ENCODE measurements at places on chromosomes 13 and 19.

GRCh38 chr19:2010135-2010668 is 5.3 kb downstream of the BTBD2 start:
- DNase-seq, result no peak

- no peak for DNase-seq
Measured at GRCh38 chr19:13806728-13807127, 11.5 kb downstream of the ZSWIM4 start.

DNA sequence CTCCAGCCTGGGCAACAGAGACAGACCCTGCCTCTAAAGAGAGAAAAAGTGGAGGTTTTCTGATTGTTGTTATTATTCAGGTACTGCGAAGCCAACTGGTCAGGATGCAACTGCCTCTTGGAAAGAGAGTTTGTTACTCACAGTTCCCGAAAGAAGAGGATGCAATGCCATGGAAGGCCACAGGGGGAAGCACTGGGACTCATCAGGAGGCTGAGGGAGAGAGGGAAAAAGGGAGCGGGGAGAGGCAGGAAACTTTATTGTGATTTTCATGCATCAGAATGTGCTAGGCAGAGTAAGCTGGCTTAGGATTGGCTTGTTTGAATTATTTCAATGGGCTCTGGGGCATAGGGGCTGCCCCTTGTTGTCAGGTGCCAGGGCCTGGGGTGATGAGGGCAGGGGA is 27.6 kb downstream of the MYO9B start:
- no peak for DNase-seq

DNA sequence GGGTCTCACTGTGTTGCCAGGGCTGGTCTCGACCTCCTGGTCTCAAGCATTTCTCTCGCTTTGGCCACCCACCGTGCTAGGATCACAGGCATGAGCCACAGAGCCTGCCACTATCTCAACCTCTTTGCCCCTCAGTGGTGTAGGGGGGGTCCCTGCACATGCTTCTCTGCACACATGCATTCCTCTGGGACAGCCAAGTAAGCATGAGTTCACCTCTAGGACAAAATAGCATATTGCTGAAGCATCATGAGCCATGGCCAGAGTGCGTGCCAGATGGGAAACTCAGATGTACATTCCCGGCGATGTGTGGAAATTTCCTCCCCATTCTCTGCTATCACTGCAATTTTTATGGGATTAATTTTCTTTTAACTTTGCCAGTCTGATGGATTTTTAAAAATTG is 23.1 kb downstream of the CHAF1A start:
- DNase-seq, result no peak

DNA sequence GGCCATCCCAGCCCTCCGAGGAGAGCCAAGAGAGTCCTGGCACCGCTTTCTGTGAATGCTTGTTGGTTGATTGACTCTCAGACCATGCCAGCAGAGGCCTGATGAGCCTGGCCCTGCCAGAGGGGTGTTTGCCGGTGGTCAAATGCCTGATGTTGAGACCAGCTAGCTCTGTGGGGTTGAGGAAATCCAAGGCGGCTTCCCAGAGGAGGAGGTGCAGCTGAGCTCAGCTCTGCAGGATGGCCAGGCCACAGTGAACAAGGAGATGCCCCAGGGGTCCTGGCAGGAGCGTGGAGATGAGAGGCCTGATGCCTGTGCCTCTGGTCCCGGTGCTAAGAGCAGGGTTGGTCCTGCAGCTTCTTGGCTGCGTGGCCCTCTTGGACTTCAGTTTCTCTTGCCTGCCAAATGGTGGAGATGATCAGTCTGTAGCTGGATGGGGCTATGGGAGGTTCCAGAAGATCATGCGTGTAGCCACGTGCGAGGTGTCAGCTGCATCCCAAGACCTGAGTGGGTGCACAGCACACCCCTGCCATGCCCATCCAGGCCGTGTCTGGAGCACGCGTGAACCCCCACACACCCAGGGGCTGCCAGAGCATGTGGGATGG is 16.8 kb downstream of the NFIC start:
- DNase-seq, result no peak

DNA sequence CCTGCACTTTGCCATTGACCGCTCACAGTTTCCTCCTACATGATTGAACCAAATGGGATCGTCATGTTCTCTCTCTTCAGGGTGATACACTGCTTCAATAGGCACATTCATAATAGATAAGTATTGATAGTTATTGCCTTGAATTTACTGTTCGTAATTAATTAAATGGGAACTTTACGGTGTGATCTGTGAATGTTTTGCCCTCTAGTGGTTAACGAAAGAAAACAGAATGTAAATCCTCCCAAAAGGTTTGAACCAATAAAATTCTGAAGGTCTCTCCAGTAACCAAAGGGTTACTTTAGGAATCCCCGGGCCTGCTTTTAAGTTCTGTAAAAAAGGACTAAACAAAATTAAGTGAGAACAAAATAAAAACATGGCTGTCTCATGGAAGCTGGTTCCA is 389.3 kb downstream of the DACH1 start:
- no peak for DNase-seq

DNA sequence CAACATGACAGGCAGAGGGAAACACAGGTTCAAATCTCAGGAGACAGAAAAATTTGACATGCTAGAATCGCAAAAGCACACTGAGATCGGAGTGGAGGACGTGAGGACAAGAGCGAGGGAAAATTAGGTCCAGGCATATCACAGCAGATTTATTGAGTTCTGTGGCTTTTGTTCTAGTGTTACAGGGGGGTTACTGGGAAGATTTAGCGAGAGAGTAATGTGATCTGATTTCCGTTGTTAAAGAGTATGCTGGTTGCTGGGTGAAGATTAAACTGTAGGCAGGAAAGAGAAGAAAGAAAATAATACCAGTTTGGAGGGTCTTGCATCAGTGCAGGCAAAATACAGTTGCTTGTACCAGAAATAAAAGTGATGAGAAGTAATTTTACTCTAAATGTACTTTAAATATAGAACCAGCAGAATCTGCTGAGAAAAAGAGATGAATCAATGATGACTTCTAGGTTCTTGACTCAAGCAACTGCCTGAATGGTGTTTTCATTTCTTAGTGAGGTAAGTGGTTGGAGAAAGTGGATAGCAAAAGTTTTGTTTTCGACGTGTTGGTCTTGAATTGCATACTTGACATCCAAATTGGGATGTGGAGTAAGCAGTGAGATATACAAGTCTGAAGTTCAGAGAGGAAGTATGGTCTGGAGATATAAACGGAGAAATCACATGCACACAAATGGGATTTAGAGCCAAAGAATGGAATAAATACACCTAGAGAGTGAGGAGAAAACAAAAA is 35.7 kb downstream of the UFM1 start:
- DNase-seq, result no peak

DNA sequence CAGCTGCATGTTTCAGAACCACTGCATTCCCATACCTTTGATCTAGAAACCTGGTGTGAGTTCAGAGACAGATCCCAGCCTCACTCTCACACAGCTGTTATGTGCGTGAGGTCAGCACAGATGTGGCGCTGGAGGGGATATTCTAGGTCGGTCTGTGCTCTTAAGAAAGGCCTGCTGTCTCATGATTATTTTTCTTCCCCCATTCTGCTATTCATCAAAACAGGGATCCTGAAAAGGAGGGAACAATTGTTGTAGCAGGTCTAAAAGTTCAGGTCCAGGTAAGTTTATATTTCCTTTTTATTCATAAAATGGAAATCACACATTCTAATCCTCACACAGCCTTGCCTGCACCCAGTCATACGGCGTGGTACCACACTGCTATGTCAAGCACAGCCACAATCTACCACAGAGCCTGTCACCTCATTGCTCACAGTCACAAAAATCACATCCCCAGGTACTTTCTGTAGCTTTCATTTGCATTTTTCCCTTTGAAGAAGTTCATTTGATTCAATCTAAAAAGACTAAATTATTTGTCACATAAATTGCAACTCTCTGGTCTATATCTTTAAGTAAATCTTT is 867 bp downstream of the ZNF546 start:
- DNase-seq, result no peak

DNA sequence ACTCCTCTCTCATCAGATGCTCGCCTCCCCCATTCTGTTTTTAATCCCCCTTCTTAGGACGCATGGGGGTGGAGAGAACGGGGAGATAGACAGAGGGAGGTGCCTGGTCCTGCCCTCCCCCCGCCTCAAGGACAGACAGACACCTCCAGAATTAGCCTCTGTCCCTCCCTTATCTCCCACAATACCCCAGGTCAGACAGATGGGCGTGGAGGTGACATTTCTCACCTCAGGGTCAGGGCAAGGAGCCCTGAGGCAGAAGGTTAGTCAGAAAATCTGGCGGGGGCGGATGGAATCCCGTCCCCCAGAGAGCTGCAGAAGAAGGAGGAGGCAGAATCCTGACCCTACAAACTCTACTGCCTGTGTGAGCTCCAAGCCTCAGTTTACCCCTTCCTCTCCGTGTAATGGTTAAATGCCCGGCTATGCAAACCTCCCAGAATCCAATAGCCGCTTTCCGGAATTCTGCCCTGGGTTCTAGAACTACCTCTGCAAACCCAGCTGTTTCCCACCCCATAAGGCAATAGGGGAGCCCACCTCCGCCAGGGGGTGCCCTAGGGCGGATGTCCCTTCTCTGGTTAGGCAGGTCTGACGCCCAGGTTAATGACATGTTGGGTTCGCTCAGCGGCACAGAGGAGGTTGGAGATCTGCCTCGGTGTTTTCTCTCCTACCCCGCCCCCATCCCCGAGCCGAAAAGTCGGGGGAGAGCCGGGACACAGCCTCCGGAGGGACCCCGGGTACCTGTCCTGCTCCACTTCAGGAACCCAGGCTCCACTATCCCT is 900 bp downstream of the PPP1R13L start:
- DNase-seq, result no peak

- no peak for DNase-seq
Measured at GRCh38 chr19:39558624-39559117, 18.7 kb upstream of the EID2 start.

GRCh38 chr19:38168637-38169036 is 55.4 kb downstream of the DPF1 start:
- DNase-seq, result no peak

DNA sequence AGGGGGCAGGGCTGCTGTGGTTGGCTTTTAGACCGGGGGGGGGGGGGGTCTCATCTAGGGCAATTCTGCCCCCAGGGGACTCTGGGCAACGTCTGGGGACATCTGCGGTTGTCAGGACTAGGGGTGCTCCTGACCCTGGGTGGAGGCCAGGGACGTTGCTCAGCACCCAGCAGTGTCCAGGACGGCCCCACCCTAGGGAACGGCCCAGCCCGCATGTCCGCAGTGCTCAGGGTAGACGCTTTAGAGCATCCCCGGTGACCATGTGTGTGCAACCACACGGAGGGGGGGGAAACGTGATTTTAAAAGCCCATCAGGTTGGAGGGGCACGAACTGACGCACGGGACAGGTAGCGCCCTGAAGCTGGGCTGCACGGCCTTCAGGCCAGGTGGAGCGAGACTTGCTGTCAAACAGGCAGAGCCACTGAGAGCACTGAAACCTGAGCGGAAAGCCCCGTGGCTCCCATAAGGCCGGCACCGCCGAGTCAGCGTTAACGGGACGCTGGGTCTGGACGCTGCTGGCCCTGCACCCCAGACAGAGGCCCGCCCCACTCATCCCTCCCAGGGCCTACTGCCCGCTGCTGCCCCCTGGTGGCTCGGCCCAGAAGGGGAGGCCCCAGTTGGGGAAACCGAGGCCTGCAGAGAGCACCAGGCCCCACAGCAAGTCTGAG is 8.3 kb downstream of the CACTIN start:
- no peak for DNase-seq

DNA sequence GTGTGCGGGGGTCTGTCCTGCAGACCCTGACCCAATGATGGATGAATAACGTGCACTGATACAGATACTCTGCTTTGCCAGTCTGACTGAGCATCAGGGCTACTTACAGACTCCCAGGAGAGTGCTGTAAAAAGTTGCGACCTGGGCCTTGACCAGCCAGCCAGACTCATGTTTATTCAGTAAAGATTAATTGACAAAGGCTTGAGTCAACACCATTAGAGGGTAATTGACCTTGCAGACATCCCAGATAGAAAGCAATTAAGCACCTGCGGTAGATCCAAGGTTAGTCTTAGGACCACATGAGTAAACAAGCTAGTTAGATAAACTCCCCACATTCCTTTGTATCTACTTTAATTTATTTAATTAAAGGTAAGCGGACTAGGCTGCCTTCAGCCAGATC is 10.4 kb downstream of the NUDT19 start:
- DNase-seq, result no peak

GRCh38 chr13:108573455-108573854 is 56.0 kb upstream of the MYO16 start:
- DNase-seq, result no peak

DNA sequence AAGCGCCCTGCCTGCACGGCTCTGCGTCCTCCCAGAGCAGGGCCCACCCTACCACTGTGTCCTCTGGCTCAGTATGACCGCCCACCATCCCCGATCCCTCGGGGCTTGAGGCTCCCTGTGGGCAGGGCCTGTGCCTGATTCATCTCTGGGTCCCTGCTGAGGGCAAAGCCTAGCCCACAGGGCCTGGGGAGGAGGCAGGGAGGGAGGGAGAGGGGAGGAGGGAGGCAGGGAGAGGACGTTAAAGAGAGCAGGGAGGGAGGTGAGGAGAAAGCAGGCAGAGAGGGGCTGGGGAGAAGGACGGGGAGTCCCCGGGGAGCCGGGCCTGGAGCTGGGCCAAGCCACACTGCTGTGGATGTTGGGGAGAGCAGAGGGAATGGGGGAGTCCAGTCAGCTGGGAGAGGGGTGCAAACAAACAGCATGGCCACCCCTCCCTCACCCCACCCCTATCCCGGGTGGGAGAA is 4.0 kb upstream of the ERFL start:
- no peak for DNase-seq

- no peak for DNase-seq
Measured at GRCh38 chr19:45211751-45212381, 33.3 kb downstream of the BLOC1S3 start.
